ENCODE measurements at places on chromosomes 2 and 18. TPM values are rescaled to one million over a fixed set of nuclear protein-coding genes. Genes with fewer than 3 reads are reported as not detected.

GRCh38 chr2:172931918-172932520, 143.6 kb upstream of the MAP3K20 start:
- no peaks in the 10 kb centered on the region for H3K36me3 ChIP-seq
- peaks cover 33% of the 10 kb centered on the region for H3K4me1 ChIP-seq
- DNase-seq = peak; percentile 60
- H3K27ac ChIP-seq = peak overlapping the region; percentile 58

DNA sequence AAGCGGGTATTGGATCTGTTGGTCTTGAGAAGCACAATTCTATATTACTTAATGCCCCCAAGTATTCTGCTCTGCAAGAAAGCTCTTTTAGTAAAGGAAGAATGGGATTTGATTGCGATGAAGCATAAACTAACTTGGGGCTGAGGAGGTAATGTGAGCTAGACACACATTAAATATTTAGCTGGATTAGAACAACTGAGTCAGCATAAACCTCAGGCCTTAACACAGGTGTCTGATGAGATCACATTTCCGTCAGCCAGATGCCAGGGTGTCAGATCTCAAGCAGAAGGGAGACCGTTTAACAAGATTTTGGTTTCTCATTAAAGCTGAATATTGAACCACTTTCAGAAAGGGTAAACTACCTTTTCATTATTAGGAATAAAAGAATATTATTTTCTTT, 94.5 kb downstream of the GYPC start:
- H3K27ac ChIP-seq = no peak overlapping the region
- DNase-seq = no peak
- no peak overlapping the region for H3K4me3 ChIP-seq
- no peaks in the 10 kb centered on the region for H3K36me3 ChIP-seq
- no peaks in the 10 kb centered on the region for H3K4me1 ChIP-seq
- H3K27me3 ChIP-seq = no peaks in the 10 kb centered on the region

Gene TM4SF20
- total RNA-seq = not detected

DNA sequence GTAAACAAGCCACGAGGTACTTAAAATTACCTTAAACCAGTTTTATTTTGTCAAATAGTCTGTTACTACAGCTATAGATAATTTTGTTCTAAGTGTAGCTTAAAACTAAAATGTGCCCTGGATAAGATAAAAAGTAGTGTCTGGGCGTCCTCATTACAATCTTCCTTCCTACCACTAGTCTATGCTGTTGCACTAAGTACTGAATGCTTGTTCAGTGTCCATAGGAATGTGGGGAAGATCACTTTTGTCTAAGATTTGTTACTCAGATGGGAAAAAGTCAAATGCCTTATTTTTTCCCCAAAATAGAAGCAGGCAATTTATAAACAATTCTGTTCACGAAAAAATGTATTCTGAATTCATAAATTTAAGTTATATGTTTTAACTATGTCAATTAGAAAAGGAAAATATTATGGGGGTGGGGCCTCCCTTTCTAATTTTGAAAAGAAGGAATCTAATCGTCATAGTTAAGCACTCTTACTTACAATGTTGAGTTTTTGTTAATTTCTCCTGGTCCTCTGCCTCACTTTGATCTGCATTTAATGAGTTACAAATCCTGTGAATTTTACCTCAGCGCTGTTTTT, 140.4 kb upstream of the VRK2 start:
- H3K27me3 ChIP-seq = no peaks in the 10 kb centered on the region
- no peak for DNase-seq
- H3K4me3 ChIP-seq = no peak overlapping the region
- no peak overlapping the region for H3K27ac ChIP-seq

GRCh38 chr2:219437690-219438206, 3.1 kb downstream of the SPEG start:
- no peak overlapping the region for H3K27ac ChIP-seq
- DNase-seq = no peak
- no peak overlapping the region for H3K4me3 ChIP-seq
- no peaks in the 10 kb centered on the region for H3K36me3 ChIP-seq
- H3K27me3 ChIP-seq = peaks cover 37% of the 10 kb centered on the region
- H3K4me1 ChIP-seq = peaks cover 19% of the 10 kb centered on the region

Gene CSRNP3
- total RNA-seq = 0.94 TPM

DNA sequence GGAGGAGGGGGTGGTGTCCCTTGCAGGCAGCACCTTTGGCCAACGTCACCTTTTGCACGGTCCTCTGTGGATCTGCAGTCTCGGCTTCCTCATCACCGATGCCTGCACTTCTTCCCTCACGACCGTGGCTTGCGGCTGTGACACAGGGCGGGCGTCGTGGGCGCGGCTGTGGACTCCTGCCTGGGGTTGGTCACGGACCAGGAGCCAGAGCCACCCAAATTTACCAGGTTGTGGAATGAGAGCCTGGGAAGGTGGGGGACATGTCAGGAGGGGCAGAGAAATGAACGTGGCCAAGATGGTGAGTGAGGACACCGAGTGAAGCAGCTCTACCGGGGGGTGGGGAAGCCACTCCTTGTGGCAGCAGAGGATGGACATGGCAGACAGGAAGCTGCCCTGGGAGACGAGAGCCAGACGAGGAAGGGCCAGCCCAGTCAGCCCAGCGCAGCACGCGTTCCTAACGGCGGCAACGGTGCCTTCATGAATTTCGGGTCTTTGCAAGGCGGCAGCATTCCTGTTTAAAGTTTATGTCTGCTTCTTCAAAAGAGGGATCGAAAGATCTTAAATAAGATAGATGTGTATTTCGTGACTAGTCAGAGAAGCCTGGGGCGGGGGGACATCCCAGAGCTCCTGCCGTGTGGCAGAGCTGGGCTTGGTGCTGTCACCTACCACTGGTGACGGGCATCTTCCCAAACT, 84.2 kb downstream of the LRRFIP1 start:
- no peaks in the 10 kb centered on the region for H3K27me3 ChIP-seq
- H3K4me3 ChIP-seq = no peak overlapping the region
- H3K36me3 ChIP-seq = no peaks in the 10 kb centered on the region
- peaks cover 42% of the 10 kb centered on the region for H3K4me1 ChIP-seq
- DNase-seq = peak; percentile 74

DNA sequence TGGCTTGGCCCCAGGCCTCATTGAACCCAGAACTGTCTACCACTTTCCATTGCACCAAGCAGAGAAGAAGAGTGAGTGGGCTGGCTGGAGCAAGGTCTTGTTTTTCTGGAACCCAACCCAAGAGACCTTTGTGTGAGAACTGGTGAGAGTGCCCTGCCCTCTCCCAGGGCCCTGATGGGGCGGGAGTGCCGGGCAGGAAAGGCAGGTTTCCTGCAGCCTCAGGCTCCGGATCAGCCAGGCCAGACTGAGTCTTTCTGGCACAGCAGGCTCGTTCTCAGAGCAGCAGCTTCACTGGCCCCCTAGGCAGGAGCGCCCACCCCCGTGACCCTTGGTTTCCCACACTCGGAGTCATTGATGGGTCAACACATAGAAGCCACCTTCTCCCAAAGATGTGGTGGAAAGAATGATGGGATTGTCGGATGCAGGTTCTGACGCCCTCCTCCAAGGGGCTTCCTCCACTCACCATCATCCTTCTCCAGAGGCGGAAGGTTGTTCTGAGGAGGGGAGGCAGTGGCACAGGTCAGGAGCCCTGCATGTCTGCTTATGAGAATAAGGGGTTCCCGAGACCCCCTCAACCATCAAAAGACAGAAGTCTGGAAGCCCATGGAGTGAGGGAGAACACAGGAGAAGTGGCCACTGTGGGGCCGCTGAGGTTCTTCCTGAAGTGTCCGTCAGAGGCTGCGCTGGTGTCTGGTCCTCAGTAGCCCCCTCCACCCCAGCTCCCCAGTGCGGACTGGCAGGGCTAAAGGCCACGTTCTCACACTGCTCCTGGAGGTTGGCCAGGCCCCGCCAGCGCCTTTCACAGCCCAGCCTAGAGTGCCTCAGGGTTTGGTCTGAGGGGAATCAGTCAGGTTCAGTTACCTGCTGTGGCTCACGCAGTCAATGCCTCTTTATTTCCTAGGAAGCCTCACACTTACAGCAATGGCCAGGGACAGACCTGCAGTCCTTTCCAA, 62.8 kb upstream of the LAPTM4A start:
- H3K4me3 ChIP-seq = no peak overlapping the region
- no peaks in the 10 kb centered on the region for H3K36me3 ChIP-seq
- no peak for DNase-seq
- no peaks in the 10 kb centered on the region for H3K27me3 ChIP-seq
- no peaks in the 10 kb centered on the region for H3K4me1 ChIP-seq
- H3K27ac ChIP-seq = no peak overlapping the region

Gene GATA6
- total RNA-seq = 35.7 TPM

- peaks cover 31% of the 10 kb centered on the region for H3K4me1 ChIP-seq
- no peaks in the 10 kb centered on the region for H3K36me3 ChIP-seq
- no peak for DNase-seq
- H3K27me3 ChIP-seq = no peaks in the 10 kb centered on the region
These were observed 62.3 kb upstream of the ACSL3 start for GRCh38 chr2:222798528-222798927.

DNA sequence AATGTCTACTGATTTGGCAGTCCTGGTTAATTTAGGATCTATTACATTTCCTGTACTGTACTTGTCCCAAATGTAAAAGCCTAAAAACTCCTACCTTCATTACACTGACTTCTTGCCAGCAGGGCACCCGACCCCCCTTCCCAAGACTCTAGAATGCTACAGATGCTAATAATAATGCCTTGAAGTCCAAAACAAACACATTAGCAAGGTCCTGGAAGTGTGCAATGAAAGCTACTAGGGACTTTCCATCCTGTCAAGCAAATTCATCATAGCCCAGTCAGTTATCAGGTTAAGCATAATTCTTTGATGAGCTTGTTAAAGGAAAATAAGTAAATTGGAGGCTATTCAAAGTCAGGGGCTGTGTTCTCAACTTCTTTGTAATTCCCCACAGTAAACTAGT, 115.3 kb upstream of the RBBP8 start:
- no peaks in the 10 kb centered on the region for H3K36me3 ChIP-seq
- H3K27ac ChIP-seq = no peak overlapping the region
- no peaks in the 10 kb centered on the region for H3K27me3 ChIP-seq
- peaks cover 8% of the 10 kb centered on the region for H3K4me1 ChIP-seq
- DNase-seq = peak; percentile 51

Gene ABCB11
- not detected for total RNA-seq

DNA sequence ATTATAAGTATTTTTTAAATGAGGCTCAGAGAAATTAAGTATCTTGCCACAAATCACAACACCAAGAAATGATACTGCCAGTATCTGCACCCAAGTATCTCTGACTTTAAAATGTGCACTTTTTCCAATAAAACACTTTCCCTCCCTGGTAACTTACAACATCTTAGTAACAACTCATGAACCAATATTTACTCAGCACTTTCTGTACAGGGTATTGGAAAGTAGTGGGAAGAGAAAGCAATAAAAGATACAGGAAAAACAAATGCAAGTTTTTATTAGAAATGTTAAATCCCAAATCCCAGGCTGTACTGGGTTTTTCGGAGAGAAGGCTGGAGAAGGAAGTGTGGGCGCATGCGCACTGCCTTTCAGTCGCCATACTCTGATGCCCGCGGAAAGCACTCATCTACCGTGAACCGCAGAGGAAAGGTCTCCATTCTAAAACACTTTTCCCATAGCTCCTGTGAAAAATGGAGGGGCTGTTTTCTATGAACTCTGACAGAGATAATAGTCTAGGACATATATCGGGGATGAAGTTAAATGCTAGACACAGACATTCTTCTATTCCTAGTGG, 52.1 kb downstream of the L3MBTL4 start:
- no peak overlapping the region for H3K27ac ChIP-seq
- no peak for DNase-seq
- H3K27me3 ChIP-seq = no peaks in the 10 kb centered on the region
- no peaks in the 10 kb centered on the region for H3K36me3 ChIP-seq
- H3K4me1 ChIP-seq = no peaks in the 10 kb centered on the region
- H3K4me3 ChIP-seq = no peak overlapping the region

DNA sequence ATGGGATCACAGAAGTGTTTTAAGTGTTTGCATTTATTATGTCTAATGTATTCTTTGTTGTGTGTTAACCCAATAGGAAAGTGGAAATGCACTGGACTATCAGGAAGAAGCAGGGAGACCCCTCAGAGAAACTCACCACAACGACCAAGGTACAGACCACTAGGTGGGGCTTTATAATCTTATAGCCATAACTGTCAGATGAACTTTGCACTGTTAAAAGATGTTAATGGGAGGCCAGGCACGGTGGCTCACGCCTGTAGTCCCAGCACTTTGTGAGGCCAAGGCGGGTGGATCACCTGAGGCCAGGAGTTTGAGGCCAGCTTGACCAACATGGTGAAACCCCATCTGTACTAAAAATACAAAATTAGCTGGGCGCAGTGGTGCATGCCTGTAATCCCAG, 73.2 kb downstream of the SUMO1 start:
- H3K27ac ChIP-seq = no peak overlapping the region
- no peaks in the 10 kb centered on the region for H3K4me1 ChIP-seq
- DNase-seq = no peak
- no peaks in the 10 kb centered on the region for H3K27me3 ChIP-seq

GRCh38 chr18:42640160-42640559, 475.3 kb downstream of the RIT2 start:
- no peaks in the 10 kb centered on the region for H3K36me3 ChIP-seq
- no peaks in the 10 kb centered on the region for H3K27me3 ChIP-seq
- no peak for DNase-seq
- no peaks in the 10 kb centered on the region for H3K4me1 ChIP-seq
- no peak overlapping the region for H3K27ac ChIP-seq
- H3K4me3 ChIP-seq = no peak overlapping the region

DNA sequence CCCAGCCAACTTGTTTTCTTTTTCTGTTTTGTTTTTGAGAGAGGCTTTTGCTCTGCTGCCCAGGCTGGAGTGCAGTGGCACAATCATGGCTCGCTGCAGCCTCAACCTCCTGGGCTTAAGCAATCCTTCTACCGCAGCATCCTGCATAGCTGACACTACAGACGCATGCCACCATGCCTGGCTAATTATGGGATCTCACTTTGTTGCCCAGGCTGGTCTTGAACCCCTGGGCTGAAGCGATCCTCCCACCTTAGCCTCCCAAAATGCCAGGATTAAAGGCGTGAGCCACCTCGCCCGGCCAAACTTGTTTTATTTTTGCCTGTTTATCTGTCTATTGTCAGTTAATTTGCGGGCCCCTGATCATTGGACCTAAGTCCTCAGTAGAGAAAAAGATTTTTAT, 61.6 kb upstream of the MSH6 start:
- DNase-seq = no peak
- H3K27me3 ChIP-seq = no peaks in the 10 kb centered on the region
- H3K27ac ChIP-seq = no peak overlapping the region
- H3K4me3 ChIP-seq = no peak overlapping the region
- H3K36me3 ChIP-seq = no peaks in the 10 kb centered on the region

Gene PLCL1
- 5.6 TPM for total RNA-seq

GRCh38 chr2:129293326-129293725, 686.1 kb upstream of the RAB6C start:
- no peak overlapping the region for H3K27ac ChIP-seq
- H3K4me1 ChIP-seq = no peaks in the 10 kb centered on the region
- H3K27me3 ChIP-seq = no peaks in the 10 kb centered on the region
- H3K4me3 ChIP-seq = no peak overlapping the region
- DNase-seq = no peak

Gene CGREF1
- total RNA-seq = not detected

DNA sequence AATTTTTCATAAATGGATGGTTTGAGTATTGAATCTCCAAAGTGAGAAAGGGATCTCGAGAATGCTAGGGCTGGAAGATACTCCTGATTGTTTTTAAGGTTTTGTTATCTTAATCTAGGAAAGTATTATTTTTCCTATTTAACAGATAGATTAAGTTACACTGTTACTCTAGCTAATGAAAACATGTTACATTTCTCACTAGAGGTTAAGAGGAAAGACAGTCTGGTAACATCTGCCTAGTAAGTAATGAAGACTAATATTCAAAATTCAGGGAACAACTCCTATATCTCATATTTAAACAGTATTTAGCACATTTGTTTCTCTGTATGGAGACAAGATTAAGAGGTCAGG, 2.0 kb downstream of the GALNT3 start:
- H3K36me3 ChIP-seq = no peaks in the 10 kb centered on the region
- DNase-seq = no peak
- no peak overlapping the region for H3K27ac ChIP-seq
- H3K27me3 ChIP-seq = no peaks in the 10 kb centered on the region

Data from upper lobe of left lung (tissue), 6 donors.